Right atrium auricular region (tissue), 2 donors: ENCODE measurements at places on chromosomes 5 and 9. TPM values are rescaled to one million over a fixed set of nuclear protein-coding genes. Genes with fewer than 3 reads are reported as not detected.
A peak's percentile ranks its signal among the peaks of the same experiment; 100 is the strongest.

DNA sequence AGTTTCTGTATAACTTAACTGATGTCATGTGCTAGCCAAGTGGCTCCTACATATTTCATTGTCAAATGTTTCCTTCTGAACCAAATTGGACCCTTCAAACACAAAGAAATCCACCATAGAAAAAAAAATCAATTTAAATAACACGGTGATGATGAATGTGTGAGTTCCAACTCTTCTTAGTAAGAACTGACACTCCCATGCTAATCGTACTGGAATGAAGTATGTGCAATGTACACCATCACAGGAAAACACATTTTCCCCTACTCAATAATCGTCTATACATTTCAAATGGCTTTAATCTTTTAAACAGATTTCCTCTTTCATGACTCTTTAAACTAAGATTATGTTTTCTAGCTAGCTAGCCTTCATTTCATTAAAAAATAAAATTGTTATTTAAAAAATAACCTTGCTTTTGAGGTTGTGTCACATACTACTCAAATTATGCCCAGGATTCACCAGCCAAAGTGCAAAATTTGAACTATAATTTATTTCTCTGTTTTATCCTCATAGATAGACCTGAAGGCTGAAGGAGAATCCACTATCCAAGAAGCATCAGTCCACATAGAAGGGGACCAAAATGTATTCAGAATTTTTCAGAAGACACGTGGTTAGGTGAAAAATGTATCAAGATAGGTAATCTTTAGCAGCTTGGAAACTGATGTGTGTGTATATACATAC is 131.0 kb upstream of the ITGA1 start:
- no peak overlapping the region for H3K27ac ChIP-seq
- no peak overlapping the region for H3K4me3 ChIP-seq
- DNase-seq: no peak
- H3K27me3 ChIP-seq: no peaks in the 10 kb centered on the region
- no peaks in the 10 kb centered on the region for H3K4me1 ChIP-seq

The SERF1A gene
- 6.2 TPM for total RNA-seq

DNA sequence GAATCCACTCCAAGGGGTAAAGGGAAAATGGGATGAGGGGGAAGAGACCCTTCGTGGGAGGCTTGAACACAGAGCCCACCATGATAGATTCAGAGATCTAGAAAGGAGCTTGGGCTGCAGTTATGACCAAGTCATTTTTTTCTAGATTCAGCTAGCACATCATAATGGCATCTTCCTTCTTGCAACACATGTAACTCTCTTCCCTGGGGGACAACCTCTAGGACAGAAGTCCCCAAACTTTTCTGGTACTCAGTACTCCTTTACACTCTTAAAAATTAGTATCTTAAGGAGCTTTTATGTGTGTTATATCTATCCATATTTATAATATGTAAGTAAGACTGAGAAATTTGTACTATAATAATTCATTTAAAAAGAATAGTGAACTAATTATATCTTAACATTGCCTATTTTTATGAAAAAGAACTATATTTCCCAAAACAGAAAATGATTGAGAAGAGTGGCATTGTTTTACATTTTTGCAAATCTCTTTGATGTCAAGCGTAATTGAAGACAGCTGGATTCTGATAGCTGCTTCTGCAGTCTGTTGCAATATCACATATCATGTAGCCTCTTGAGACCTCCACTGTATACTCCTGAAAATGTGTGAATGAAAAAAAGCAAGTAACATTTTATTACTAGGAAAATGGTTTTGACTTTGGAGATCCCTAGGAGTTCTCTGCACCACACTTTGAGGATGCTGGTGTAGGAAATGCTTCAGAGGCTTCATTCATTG is 875 bp downstream of the ACO1 start:
- no peak for DNase-seq
- no peaks in the 10 kb centered on the region for H3K27me3 ChIP-seq
- H3K36me3 ChIP-seq: no peaks in the 10 kb centered on the region
- peak overlapping the region; percentile 76 for H3K4me3 ChIP-seq

The CEL gene
- total RNA-seq: 0.94 TPM

GRCh38 chr9:29773676-29774075 is 2200.4 kb upstream of the C9orf72 start:
- no peaks in the 10 kb centered on the region for H3K36me3 ChIP-seq
- H3K27ac ChIP-seq: no peak overlapping the region
- H3K27me3 ChIP-seq: no peaks in the 10 kb centered on the region
- DNase-seq: no peak
- H3K4me1 ChIP-seq: no peaks in the 10 kb centered on the region
